ENCODE measurements at places on chromosomes 2 and 18.

GRCh38 chr2:42436370-42436769 is 57.4 kb downstream of the KCNG3 start:
- DNase-seq, result no peak

DNA sequence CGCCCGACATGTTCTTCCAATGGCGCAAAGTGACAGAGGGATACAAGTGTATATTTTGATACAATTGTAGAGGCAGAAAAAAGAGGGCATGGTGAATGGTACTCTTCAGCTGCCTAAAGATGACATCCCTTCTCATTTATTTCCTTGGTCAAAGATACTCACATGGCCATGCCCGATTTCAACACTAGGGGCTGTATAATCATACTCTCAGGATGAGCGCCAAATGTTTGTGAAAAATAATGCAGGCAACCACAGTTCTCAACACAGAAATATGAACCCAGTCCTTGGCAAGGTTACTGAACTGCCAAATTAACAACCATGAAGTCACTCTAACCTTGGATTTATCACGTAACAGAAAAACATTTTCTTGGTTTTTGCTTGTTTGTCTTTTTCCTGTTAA is 204.4 kb downstream of the CCDC102B start:
- no peak for DNase-seq

DNA sequence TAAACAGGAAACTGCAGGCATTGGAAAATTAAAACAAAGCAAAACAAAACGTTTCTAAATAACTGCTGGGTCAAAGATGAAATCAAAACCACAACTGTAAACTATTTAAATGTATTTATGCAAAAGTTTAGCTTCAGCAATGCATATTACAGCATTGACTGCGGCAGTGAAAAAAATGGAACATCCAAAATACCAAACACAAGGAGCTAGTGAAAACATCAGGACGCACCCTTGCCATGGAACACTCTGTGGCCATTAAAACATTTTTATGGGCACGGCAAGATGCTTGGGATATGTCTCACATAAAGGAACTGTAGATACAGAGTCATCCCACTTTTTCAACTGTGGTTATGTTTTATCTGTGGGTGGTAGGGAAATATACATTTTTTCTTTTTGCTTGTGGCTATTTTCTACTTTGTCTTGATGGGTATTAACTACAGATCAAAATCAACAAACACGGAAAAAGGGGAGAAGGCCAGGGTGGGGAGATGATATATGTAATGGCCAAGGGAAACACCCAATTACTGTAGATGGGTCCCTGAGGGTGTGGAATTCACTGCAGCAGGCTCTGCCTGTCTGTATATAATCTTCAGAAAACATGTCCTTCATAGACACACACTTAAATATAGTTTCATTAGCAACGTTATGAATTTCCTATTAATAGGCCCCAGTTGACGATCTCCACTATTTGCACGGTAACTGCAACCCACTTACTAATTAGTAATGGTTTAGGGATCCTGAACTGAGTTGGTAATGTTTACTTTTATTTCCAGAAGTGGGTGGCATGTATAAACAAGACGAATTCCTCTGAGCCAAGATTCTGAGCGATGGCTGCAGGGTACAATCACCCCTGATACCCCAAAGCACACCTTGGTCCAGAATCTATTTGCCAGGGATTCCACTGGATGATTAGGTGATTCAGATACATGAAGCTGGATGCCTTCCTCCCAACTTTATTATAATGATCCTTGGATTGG is 110.5 kb downstream of the ACKR3 start:
- no peak for DNase-seq

DNA sequence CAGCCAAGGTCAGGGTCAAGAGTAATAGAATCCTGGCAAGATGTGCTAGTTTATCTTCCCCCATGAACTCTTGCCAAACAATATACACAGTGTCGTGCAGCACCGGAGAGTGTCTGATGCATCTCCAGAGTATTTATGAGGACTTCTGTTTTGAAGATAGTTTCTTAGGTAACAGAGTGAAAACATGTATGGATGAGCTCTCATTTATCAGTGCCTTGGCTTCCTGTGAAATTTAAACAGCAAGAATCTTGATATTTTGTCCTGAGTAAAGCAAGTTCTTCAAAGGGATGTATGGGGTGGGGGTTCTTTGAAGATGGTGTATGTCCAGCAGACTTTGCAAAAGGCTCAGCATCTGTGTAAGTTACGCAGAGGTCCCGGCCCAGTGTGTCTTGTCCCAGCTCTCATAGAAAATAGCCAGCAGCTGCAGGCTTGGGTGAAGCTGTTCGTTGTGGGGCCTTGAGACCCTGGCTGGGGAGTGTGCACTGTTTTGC is 361.0 kb upstream of the NT5C1B start:
- no peak for DNase-seq

DNA sequence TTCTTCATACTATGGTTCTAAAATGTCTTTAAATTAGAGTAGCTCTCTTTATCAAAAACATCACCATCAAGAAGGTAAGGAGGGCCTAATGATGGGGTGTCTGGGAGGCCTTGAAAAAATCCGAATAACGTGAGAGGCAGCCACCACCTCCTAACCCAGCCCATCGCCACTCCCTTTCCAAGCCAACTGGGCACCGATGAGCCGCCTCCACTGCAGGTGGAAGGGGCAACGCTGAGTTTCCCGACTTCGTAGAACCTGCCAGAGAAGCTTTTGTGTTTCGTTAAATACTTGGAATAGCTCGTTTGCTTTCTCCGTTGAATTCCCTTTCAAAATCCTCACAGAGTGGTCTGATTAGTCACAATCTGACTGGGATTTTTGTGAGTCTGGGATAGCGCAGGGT is 22.0 kb upstream of the RPL31 start:
- DNase-seq, result no peak

- DNase-seq, result no peak
These were observed 1.2 kb upstream of the SERPINB13 start for GRCh38 chr18:63585988-63586387.

DNA sequence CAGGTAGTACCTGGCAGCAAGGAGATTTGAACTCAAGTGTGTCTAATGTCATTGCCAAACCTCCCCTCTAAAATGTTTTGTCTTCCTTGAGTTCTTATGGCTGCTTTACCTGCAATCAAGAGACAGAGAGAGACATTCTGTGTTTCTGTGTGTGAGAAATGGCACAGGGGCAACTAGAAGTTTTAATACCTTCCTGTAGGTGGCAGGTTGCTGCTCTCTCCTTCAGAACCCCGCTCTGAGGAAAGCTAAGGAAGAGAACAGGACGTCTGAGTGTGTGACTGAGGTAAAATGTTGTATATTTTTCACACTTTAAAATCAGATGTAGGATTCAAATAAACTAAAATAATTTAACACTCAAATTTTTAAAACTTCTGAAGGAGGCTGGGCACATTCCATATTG is 19.2 kb downstream of the DTNA start:
- DNase-seq, result no peak

DNA sequence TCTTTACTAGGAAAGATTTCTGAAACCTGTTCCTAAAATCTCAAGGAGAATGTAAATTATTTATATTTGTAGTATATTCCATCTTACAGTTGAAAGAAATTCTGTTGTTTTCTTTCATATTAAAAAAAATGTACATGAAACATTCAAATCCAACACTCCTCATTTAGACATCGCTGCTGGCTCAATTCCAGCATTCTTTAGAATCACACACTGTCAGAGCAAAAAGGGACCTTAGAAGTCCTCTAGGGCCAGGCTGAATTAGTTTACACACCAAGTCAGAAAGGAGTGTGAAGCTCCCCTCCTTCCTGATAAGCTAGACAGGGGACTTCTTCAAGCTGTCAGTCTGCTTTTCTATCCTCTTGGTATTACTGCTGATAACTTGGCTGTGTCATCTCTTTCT is 158.6 kb upstream of the LTBP1 start:
- no peak for DNase-seq

DNA sequence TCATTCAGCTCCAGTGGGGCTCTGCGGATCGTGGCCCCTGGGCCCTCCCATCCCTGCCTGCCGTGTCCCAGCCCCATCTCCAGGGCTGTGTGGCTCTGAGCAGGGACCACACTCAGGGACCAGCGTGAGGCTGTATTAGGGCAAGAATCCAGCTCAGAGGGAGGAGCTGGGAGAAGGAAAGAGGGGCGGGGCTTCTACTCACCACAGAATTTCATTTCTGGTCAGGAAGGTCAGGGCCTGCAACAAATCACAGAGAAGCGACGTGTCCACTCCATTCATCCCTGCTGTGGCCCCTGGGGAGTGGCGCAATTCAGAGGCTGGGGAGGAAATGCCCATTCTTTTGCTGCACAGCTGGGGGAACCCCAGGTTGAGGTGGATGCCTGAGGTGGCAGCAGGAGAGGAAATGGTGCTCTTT is 828 bp downstream of the CIB4 start:
- no peak for DNase-seq

- DNase-seq, result no peak
These were observed 12.5 kb downstream of the SPATS2L start for GRCh38 chr2:200318940-200319435.

- DNase-seq, result no peak
These were observed 36.9 kb upstream of the FZD7 start for GRCh38 chr2:201996679-201997314.

DNA sequence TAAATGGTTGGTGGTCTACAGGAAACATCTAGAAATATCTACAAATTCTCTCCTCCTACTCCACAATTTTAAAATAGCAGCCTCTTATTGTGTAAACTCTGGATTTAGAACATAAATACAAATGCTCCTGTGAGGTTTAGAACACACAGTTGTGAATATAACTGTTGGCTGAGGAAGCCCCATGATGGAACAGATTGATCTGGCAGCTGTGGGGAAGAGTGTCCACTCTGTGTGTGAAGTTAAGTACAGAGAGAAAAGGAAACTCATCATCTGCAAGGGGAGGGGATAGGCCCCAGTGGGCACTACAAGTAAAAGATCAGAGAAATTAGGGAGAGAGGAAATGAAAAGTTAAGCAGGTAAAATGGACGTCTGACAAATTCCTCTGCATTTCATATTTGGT is 422.7 kb upstream of the FSHR start:
- no peak for DNase-seq

- DNase-seq, result no peak
These were observed 282.2 kb downstream of the EXOC6B start for GRCh38 chr2:72543497-72544216.

GRCh38 chr2:104616856-104617255 is 237.1 kb upstream of the POU3F3 start:
- DNase-seq, result no peak

GRCh38 chr2:151862700-151863099 is 34.5 kb upstream of the ARL5A start:
- no peak for DNase-seq

DNA sequence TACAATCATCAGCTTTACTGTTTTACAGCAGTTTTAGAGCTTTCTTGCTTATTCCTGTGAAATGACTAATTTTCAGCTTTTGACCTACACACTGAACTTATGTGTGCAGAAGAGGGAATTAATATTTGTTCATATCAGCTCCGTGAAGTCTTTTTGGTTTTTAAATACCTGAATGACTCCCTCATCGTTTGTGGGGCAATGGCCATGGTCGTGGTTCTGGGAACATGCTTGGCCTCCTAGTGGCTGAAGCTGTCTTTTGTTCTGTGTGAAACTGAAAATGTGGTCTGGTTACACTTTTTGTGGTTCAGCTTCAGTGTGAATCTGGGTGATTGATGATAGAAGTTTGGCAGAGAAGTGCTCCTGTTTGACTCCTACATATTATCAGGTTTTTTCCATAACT is 408.1 kb downstream of the THSD7B start:
- peak; percentile 75 for DNase-seq

DNA sequence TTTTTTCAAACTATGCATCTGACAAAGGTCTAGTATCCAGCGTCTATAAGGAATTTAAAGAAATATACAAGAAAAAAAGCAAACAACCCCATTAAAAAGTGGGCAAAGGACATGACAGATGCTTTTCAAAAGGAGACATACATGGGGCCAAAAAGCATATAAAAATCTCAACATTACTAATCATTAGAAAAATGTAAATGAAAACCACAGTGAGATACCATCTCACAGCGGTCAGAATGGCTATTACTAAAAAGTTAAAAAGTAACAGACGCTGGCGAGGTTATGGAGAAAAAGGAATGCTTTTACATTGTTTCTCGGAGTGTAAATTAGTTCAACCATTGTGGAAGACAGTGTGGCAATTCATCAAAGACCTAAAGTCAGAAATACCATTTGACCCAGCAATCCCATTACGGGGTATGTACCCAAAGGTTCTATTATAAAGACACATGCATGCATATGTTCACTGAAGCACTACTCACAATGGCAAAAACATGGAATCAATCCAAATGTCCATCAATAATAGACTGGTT is 643.1 kb upstream of the LRRTM1 start:
- no peak for DNase-seq

GRCh38 chr2:203948733-203949132 is 12.2 kb downstream of the ICOS start:
- DNase-seq, result no peak

DNA sequence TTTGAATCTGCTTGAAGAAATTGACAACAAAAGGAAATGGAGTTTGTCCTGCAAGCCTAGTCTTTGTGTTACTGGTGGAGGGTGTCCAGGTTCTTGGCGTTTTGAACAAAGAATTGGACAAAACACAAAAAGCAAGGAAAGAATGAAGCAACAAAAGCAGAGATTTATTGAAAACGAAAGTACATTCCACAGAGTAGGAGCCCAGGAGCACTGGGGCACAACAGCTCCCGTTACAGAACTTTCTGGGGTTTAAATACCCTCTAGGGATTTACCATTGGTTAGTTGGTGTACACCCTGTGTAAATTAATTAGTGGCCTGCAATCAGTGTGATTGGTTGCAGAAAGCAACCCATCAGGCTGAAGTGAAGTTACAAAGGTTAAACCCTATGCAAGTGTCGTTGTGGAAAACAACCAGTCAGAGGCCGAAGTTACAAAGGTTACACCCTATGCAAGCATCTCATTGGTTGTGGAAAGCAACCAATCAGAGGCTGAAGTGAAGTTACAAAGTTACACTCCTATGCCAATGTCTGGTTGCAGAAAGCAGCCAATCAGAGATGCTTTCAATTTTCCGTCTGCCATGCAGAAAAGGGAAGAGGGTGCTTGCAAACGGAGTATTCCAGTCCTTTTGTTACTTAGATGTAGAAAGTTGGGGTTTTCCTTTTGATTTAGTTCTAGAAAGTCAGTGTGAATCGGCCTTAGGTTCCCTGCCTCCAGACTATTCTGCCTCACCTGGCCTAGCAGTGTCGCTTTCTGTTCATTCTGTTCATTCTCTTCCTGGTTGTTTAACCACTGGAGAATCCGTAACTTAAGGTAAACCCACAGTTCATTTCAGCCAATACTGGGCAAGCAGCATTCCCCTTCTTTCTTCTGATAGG is 47.6 kb upstream of the PTH2R start:
- DNase-seq, result no peak

DNA sequence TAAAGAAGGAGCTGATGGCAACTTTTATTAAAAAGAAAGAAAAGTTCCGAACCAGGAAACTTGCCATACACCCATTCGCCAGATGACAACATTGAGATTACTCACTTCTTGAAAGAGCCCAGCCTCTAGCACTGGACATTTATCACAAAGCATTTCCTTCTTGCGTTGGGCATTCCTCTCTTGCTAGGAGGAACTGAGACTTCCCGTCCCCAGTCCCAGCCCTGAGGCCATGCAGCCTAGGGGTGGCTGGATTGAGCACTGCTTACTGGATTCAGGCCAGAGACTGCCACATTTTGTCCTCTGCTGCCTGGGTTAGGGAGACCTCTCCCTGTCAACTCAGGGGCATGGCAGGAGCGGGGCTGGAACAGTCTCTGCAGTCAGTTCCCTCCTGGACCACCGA is 80.1 kb downstream of the SDC1 start:
- no peak for DNase-seq

- no peak for DNase-seq
These were observed at the start of gene SALL3 for GRCh38 chr18:78979730-78980278. Gene SALL3 (plus strand): TSS chr18:78979818. CDS start chr18:78980275, 457 bp downstream.

- DNase-seq, result no peak
These were observed 27.6 kb downstream of the THNSL2 start for GRCh38 chr2:88197732-88198131.
